ENCODE measurements at places on chromosomes 6 and 20. TPM values are rescaled to one million over a fixed set of nuclear protein-coding genes. Genes with fewer than 3 reads are reported as not detected.
A peak's percentile ranks its signal among the peaks of the same experiment; 100 is the strongest.

The VSTM2L gene
- total RNA-seq = 52.6 TPM

The EFCAB8 gene
- total RNA-seq = not detected

- DNase-seq = peak; percentile 10
These were observed 47.1 kb downstream of the SCAND1 start for GRCh38 chr20:35907017-35907701.

GRCh38 chr6:73491377-73491776 lies 29.5 kb downstream of the EEF1A1 start:
- DNase-seq = no peak

- DNase-seq = no peak
These were observed 76.8 kb downstream of the ERMARD start for GRCh38 chr6:169828176-169828575.

- no peak for DNase-seq
These were observed 108.5 kb downstream of the MAN1A1 start for GRCh38 chr6:119241111-119241465.

GRCh38 chr6:4607793-4608192 lies 168.4 kb upstream of the CDYL start:
- no peak for DNase-seq

DNA sequence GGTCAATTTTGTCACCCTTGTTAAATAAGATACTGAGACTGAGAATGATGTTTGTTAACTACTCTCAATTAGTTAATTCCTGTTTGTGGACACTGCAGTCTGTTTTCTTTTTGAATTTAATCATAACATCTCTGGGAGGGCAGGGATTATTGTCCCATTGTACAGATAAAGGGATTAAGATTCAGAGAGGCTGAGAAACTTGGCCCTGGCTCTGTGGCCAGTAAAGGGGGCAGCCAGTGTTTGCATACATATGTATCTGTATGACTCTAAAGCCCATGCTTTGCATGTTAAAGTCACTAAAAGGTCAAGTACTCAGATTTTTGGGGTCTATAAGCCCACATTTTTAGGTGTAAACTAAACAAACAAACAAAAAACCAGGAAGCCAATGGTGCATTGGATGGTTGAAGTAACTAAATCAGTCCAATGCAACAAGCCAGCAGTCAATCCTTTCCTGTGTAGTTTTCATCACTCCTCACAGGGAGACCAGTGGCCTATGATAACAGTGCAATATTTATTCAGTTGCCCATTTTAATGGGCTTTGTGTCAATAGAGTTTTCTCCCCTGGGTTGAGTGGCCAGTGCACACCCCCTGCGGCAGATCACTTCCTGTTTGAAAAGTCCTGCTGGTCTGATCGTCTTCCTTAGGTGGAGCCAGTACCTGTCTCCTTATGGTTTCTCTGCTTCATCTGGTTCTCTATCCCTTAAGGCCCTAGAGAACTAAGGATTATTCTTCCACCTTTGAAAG lies 106.7 kb downstream of the SLX4IP start:
- DNase-seq = no peak

The TOX2 gene
- total RNA-seq = 0.54 TPM

DNA sequence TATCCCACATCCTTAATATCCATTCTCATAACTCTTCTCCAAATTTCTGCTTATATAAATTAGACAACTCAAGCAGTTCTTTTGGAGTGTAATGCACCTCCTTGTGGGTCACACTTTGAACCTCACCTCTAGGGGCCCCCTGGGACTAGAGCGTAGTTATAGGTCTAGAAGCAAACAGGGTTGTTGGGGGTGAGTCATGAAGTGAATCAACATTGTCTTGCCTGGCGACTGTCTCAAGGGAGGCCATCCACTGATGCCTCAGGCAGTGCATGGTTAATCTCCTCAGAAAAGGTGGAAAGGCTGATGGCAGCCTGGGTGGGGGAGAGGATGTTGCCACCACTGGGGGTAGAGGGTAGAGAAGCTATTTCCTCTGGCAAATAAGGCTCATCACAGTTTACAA lies 129.1 kb downstream of the TNFRSF21 start:
- no peak for DNase-seq

The MYT1 gene
- 17.2 TPM for total RNA-seq

DNA sequence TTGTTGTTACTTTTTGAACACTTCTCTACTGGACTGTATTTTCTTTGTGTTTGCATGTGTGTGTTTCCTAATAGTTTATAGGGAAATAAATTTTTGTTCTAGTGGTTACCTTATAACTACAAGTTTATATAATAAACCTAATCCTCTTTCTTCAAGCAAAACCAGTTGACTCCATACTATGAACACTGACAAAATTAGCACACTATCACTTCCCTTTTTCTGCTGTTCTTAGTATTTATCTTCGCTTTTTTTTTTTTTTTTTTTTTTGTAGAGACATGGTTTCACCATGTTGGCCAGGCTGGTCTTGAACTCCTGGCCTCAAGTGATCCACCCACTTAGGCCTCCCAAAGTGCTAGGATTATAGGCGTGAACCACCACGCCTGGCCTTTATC lies 25.0 kb upstream of the C6orf62 start:
- DNase-seq = no peak

GRCh38 chr6:44680202-44680720 lies 292.8 kb downstream of the CDC5L start:
- DNase-seq = no peak

The DNAH8 gene
- 0.09 TPM for total RNA-seq

GRCh38 chr20:2108987-2109386 lies 7.4 kb downstream of the STK35 start:
- DNase-seq = no peak

- no peak for DNase-seq
These were observed 42.5 kb downstream of the IPCEF1 start for GRCh38 chr6:154314084-154314483.

GRCh38 chr6:112286010-112286409 lies 31.6 kb upstream of the LAMA4 start:
- DNase-seq = no peak

DNA sequence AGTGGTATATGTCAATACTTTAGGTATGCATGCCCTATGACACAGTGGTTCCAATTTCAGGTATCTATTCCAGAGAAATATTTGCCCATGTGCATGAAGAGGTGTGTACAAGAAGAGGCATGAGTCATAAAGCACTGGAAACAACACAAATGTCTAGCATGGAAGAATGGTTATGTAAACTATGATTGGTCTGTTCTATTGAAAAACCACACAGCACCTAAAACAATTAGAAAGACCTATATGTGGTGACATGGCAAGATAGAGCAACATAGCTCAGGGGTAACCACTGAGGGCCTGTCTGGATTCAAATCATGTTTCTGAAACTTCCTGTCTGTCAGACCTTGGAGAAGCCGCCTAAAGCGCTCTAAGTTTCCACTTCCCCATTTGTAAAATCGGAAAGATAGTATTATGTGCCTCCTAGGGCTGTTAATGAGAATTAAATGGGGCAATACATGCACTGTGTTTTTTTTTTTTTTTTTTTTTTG lies 76.0 kb upstream of the SHLD1 start:
- DNase-seq = no peak

GRCh38 chr6:100235631-100236030 lies 229.1 kb downstream of the SIM1 start:
- no peak for DNase-seq

The TTK gene
- total RNA-seq = 14.0 TPM

GRCh38 chr20:23867152-23867776 lies 12.3 kb downstream of the CST5 start:
- DNase-seq = no peak

DNA sequence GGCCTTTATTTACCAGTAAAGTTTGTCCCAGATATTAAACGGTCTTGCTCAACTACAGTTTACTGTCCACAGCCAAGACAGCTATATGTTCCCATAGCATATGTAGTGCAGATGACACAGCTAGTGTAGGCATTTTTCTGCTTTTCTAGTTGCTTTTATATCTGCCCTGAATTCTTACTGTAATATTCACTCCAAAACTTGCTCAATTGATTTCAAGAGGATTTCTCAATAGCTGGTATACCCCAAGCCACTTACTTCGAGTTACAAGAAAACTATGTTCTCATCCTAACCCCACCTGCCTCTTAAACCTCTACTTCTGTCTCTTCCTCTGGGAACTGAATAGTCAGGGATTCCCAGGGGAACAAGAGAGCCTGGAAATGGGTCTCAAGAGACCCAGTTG lies 18.9 kb upstream of the ROS1 start:
- no peak for DNase-seq

The SH3BGRL2 gene
- total RNA-seq = 26.1 TPM
